ENCODE measurements at places on chromosomes 1 and 21. TPM values are rescaled to one million over a fixed set of nuclear protein-coding genes. Genes with fewer than 3 reads are reported as not detected.

Gene SPOCD1
- polyA plus RNA-seq = 0.39 TPM

DNA sequence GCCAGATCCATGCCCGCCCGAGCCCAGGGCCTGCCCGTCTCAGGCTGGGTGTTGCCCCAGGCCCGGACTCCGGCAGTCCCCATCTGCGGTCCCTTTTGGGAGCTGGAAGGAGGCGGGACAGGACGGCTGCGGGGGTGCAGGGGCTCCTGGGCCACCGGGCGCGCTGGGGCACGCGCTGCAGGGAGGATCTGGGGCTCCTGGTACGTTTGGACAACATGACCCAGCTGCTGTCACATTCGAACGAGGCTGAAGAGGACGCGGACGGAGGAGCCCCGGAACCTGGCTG, 6.6 kb upstream of the CALML6 start:
- DNase-seq = no peak

Gene NPHS2
- polyA plus RNA-seq = 462 TPM

DNA sequence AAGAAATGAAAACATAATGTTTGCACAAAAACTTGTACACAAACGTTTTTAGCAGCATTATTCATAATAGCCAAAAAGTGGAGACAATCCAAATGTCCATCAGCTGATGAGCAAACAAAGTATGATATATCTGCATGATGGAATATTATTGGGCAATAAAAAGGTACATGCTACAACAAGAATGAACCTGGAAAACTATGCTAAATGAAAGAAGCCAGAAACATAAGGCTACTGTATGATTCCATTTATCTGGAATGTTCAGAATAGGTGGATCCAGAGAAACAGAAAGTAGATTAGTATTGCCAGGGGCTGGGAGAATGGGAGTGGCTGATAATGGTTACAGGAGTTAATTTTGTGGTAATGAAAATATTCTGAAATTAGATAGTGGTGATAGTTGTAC, 19.0 kb downstream of the FBXO28 start:
- no peak for DNase-seq

DNA sequence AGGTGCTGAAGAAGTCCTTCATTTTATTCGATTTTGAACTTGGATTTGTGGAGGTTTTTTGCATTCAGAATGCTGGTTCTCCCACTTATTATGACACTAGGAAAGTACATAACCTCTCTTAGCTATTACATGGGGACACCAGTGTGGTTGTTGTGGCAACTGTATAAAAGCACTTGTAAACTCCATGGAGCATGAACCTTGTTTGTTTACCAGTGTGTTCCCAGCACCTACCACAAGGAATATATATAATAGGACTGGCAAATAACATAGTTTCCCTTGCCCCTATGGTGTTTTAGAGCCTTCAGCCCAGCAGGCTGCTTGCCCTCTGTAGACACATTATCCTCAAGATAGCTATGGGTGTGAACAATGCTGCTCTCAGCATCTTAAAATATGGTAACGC, 43.1 kb downstream of the RASSF5 start:
- DNase-seq = no peak

DNA sequence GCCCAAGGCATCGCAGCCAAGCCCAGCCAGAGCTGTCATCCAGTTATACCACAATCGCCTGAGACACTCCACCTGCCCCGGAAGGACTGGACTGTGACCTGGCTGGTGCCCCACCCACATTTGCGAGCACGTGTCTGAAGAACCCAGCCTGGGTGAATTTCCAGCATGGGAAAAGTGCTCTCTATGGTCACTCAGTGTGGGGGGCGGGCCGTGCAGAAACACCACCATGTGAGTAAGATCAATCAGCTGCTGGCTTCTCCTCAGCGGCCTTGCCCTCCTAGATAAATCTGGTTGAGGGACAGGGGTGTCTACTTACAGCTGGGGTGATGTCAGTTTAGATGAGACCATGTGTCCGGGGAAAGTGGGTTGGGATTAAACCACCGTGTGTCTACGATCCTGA, 44.8 kb downstream of the URB1 start:
- no peak for DNase-seq

GRCh38 chr1:212721388-212722247, 22.0 kb upstream of the BATF3 start:
- DNase-seq = no peak

Gene OR2L8
- not detected for polyA plus RNA-seq

DNA sequence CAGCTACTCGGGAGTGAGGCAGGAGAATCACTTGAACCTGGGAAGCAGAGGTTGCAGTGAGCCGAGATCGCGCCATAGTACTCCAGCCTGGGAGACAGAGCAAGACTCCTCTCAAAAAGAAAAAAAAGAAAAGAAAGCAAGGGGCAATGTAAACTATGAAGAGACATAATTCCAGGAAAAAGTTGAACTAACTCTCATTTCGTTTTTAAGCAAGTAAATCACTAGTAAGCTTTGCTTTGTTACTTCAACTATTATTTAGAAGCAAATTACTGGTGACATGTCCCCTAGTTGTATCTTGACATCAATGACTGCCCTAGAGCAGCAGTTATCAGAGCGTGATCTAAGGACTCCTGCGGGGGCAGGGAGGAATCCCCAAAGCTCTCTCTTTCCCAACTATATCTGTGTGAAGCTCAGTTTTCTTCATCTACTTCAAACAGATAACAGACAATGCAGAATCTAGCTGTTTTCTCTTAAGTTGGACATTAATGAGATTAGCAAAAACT, 18.7 kb downstream of the CLSTN1 start:
- no peak for DNase-seq
